ENCODE measurements at places on chromosomes 3 and 15.

DNA sequence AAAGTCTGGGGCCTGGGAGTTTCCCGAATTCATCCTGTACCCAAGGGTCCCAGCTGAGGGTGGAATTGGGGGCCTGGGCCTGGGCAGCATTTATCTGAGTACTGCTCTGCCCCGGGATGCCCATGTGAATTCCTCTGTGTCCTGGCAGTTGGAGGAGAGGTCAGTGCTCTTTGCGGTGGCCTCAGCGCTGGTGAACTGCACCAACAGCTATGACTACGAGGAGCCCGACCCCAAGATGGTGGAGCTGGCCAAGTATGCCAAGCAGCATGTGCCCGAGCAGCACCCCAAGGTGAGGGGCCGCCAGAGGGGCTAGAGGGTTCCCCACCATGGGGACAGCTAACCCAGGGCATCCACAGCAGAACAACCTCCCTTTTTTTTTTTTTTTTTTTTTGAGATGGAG lies 6.2 kb upstream of the RCCD1 start:
- no peak for DNase-seq

DNA sequence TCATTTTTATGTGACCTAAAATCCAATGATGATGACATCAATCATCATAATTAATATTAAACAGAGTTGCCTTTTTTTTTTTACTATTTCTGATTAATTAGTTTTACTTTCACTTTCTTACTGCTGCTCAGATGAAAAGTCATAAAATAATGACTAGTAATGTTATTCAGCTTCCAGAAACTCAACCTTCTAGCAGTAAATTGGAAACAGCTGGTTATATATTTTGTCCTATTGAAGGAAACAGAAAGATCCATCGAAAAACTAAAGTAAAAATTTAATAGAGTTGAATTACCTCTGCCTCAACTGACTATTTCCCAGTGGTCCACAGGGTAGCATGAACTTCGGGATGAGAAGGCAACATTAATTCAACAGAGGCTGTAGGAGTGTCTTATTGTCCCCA lies 107.1 kb upstream of the PTX3 start:
- DNase-seq, result no peak

GRCh38 chr3:58751882-58752567 lies 85.5 kb upstream of the FAM3D start:
- no peak for DNase-seq

DNA sequence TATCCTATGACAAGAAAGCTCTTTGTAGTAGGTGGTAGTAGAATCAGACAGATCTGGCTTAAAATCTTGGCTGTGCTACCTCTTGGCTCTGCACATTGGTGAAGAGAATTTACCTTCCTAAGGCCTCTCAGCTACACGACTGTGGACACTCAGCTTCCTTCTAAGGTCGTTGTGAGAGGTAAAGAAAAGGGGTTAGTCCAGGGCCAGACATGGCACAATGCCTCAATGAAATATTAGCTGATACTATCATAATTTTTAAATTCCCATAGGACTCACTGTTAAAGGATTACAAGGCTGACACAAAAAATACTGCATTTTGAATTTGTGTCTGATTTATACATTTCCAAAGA lies 80.4 kb downstream of the IGF1R start:
- DNase-seq, result no peak

Measured in effector memory CD8-positive, alpha-beta T cell (primary cell).